ENCODE measurements at places on chromosomes 16 and 17. TPM values are rescaled to one million over a fixed set of nuclear protein-coding genes. Genes with fewer than 3 reads are reported as not detected.

- no peak for DNase-seq
These were observed 2.3 kb downstream of the GP1BA start for GRCh38 chr17:4934173-4934979.

Gene OR4D1
- total RNA-seq = not detected

DNA sequence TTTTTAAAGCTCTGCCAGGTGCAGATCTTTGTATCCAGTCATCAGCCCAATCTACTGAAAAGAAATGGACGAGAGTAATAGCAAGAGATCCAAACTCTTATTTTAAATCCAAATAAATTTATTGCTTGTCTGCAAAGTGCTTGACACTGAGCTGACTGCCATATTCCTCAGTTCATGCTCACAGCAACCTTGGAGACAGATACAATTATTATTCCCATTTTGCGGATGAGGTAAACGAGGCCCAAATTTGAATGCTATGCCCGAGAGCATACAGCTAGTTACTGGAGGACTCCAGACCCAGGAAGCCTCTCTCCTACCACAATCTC is 620 bp downstream of the NOB1 start:
- DNase-seq = no peak

DNA sequence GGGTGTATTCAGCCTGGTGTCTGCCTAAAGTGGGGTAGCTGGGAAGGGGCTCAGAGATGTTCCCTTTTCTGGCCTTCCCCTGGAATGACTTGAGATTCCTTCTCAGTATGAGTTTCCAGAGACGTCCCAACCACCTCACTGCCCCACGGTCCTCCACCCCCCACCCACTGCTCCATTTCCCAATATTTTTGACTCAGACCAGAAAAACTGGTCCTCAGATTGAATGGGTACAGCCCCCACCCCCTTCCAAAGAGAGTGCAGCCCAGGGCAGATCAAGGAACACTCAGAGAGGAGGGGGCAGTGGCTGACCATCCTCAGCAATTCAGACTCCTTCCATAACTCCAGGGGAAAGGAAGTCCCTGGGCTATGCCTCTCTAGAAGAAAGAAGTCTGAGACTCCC is 3.2 kb downstream of the ACLY start:
- DNase-seq = no peak

GRCh38 chr16:55209626-55210025 is 114.4 kb upstream of the IRX6 start:
- no peak for DNase-seq

GRCh38 chr17:81550285-81550684 is 1.9 kb downstream of the FAAP100 start:
- DNase-seq = no peak

DNA sequence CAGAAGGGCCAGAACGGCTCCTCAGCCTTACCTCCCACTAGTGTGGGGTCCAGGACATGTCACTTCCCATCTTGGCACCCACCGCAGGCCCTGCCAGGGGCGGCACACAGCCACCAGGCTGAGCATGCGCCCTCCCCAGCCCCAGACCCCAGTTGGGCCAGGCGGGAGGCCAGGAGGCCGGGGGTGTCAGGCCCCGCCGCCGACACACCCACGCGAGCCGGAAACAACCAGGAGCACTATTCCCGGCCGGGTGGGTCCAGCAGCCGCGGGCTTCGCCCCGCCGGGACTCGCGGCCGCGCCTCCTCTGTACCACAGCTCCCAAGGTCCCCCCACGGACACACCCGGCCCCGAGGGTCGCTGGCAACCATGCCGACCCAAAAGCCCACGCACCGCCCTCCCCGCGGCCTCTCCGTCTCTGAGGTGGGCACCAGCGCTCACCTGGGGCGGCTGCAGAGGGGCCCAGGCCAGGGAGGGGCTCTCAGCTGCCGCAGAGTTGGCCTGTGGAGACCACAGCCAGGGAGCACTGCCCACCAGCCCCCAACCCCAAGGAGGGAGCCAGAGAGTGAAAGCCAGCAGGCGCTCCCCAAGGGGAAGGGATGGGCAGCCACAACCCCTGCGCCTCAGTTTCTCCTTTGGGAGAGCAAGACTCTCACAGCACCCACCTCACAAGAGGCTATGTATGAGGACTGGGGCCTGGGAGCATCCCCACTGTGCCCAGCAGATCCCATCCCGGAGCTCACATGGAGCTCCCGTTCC is 18.0 kb downstream of the B9D1 start:
- DNase-seq = no peak

Gene NOMO2
- total RNA-seq = 44.1 TPM

- no peak for DNase-seq
These were observed 3.0 kb upstream of the PIPOX start for GRCh38 chr17:29039764-29040598.

DNA sequence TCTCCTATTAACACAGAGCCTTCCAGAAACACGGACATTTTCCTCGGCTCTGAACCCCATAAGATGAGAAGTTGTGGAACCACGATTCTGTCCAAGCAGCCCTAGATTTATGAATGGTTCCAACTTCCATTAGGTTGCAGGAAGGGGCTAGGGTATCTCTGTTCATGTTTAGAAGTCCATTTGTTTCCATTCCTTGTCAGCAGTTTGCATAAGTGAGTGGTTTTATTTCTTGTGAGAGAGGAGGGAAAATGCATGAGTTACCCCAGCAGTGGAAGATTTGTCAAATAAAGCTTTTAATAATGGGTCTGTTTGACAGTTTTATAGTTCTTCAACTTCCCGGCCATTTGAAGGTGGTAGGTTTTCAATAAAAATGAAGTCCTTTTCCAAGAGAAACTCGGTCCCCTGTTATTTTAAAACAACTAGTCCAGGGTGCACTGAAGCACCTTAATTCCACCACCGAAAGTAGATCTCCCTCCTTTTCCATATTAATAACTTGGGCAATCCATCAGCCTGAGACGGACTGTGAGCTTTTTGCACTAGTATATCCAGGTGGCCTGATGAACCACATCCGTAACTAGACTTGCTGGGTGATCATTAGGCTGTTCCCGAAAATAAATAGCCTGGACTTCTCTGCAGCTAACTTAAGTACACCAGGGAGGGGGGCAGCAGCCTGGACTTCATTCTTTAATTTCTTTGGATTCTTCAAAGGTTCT is 181.3 kb downstream of the TMEM114 start:
- no peak for DNase-seq

DNA sequence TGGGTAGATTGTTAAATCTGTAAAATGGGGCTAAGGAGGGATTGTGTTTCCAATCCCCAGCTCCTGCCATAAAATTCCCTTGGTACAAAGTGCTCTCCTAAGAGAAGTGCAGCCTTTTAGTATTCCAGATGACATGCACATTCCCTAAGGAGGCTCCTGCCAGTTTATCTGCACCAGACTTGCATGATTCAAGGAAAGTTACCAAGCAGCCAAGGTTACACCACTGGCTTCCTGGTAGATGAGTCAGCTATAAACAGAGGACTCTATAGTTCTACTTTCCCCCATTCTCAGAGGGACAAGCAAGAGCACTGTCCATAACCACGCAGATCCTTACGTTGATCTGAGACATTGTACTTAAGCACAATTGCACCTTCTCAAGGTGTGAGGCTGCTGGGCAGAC is 1.9 kb downstream of the CALB2 start:
- DNase-seq = no peak

Gene SPAG9
- 164 TPM for total RNA-seq

Gene CIITA
- total RNA-seq = 5.7 TPM

GRCh38 chr17:46742565-46743270 is 75.8 kb downstream of the WNT3 start:
- no peak for DNase-seq

DNA sequence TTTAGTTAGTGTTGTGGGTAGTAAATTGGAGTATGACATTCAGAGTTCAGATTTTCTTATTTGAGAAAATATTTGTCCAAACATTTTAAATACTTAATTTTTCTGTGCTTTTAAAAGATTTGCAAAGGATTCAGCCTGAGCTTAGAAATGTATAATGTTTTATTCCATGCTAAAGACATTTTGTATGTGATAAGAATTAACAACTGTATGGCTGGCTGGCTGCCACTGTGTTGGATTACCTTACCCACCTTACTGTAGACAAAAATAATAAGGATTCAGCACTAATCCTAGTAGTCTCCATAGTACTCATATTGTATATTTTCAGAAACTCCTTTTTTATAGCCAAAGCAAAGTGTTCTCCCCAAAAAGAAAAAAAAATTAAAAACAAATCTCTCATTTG is 74.8 kb downstream of the TANC2 start:
- no peak for DNase-seq

- DNase-seq = no peak
These were observed 3.8 kb upstream of the TMEM220 start for GRCh38 chr17:10733666-10734065.

DNA sequence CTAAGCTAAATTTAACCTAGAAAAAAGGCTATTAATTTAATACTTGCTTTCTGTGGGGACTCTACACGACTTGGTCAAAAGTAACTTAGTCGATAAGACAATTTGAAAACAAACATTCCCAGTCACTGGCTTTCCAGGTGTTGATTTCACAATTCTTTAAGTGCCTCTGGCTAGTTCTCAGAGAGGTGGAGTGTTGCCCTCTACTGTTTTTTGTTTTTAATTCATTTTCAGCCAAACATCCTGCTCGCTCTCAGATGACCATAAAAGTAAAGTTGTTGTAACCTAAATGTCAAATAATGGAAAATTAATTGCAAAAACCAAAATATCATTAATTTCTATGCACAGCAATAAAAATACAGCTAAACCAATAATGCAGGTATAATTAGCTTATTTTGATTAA is 107.1 kb downstream of the MYO1D start:
- DNase-seq = no peak

Gene MEAK7
- total RNA-seq = 12.2 TPM

GRCh38 chr17:8188263-8188839 is 1.6 kb downstream of the BORCS6 start:
- no peak for DNase-seq

DNA sequence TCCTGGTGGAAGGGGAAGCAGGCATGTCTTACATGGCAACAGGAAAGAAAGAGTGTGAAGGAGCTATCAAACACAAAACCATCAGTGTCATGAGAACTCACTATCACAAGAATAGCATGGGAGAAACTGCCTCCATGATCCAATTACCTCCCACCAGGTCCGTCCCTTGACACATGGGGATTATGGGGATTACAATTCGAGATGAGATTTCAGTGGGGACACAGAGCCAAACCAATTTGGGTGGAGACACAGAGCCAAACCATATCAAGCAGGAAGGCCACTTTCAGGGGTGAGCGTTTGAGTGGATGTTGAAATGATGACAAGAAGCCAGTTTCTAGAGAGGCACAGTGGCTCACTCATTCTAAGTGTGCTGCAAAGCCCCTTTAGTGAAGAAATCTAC is 143.8 kb downstream of the CPPED1 start:
- no peak for DNase-seq

DNA sequence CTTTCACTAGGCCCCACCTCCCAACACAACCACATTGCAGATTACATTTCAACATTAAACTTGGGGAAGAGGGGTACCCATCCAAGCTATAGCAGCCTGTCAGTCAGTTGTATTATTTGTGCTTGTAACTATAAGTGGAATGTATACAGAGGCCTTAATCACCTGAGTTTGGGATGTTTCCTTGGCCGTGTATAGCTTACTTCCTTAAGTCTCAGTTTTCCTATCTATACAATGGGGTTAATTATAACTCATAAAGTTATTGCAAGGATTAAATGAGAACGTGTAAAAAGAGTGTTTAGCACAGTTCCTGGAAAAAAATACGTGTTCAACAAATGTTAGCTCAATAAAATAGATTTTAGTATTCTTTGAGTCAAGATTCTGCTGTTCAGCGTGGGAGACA is 165.5 kb upstream of the FAM20A start:
- no peak for DNase-seq

GRCh38 chr17:43695970-43696865 is 34.5 kb upstream of the MEOX1 start:
- no peak for DNase-seq

Gene HES7
- total RNA-seq = 0.10 TPM

DNA sequence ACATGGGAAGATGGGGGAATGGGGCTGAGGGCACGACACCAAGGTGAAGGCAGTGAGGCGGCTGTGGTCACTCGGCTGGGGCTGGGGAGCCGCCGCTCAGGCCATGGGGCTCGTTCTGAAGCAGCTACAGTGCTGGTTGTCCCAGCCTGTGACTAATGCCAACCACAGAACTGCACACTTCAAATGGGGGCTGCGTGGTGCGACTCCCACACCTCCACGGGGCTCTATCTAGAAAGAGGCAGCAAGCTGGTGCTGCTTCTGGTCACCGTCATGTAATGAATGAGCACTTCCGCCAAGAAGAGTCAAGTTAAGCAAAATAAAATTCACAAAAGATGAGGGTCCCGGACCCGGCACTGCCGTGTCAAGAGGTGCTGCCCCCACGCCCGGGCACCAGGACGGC is 20.0 kb downstream of the GALNS start:
- DNase-seq = no peak

Gene OR3A3
- total RNA-seq = not detected

Gene HOXB3
- total RNA-seq = 8.4 TPM

GRCh38 chr16:11006656-11007055 is 62.3 kb downstream of the CLEC16A start:
- DNase-seq = no peak

DNA sequence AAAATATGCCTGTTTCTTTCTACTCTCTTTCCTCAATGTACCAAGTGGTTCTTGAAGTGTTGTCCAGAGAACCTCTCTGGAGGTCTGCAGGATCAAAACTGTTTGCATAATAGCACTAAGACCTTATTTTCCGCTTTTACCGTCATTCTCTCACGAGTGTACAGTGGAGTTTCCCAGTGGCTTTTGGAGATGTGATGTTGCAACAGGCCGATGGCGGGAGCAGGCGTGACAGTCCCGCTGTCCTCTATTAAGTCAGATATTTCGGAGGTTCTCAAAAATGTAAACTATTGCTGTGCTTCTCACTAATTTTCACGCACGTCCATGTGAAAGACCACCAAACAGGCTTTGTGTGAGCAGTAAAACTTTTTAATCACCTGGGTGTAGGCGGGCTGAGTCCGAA is 8.3 kb upstream of the GPRC5B start:
- no peak for DNase-seq

- no peak for DNase-seq
These were observed 219.3 kb upstream of the NOG start for GRCh38 chr17:56373981-56374833.

DNA sequence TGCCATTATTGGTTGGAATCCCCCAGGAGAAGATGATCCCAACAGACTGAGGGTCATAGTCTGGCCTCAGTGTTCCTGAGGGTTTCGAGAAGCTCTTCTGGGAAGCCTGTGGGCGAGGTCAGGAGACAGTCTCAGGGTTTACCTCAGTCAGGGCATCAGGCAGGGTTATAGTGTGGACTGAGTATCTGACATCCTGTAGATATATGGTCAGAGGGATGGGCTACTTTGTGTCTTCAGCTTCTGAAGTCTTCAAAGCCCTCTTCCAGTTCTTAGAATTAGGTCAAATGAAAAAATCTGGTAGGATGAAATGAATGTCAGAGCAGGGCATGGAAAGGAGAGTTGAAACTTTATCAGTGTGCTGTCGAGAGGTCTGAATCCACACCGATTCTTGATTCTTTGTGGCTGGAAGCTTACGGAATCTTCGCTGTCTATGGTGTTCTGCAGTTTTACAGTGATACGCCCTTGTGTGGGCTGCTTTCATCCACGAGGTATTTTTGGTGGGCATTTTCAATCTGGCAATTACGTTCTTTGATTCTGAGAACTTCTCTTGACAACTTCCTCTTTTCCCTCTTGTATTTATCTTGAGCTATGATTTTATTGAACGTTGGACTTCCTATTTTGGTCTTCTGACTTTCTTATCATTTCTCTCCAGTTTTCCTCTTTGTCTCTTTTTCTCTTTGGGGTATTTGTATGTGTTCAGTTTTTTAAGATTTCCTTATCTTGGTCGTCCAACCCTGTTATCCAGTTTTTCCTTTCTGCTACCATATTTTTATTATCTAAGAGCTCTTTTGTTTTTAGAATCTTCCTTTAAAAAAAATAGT is 30.4 kb downstream of the BPTF start:
- DNase-seq = no peak

Data from skin of body (tissue), 3 donors.